ENCODE measurements at places on chromosomes 16 and 17.

- no peak for DNase-seq
These were observed 7.4 kb upstream of the GOSR2 start for GRCh38 chr17:46915596-46915995.

DNA sequence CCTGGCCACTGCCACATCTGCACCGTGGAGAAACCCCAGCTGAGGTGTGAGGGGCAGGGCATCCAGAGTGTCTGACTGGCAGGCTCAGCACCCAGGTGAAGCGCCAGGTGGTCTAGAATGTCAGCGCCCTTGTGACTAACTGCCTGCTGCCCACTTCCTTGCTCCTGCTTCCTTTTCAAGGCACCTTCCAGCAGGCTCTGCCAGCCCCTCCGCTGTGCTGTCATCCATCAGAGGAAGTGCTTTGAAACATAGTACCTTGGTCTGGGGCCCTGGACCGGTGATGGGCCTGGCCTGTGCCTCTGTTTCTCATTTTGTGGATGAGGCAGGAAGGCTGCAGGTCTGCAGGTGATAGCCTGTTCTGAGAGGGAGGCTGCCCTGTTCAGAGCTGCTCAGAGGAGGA, 5.5 kb downstream of the SPNS2 start:
- DNase-seq, result no peak

- DNase-seq, result no peak
These were observed 5.1 kb downstream of the TPPP3 start for GRCh38 chr16:67388191-67388590.

- no peak for DNase-seq
These were observed 72.3 kb downstream of the TOX3 start for GRCh38 chr16:52474679-52475078.

GRCh38 chr17:15247891-15248529, 17.1 kb downstream of the PMP22 start:
- DNase-seq, result no peak

GRCh38 chr17:65495122-65496055, 66.1 kb downstream of the AXIN2 start:
- no peak for DNase-seq

DNA sequence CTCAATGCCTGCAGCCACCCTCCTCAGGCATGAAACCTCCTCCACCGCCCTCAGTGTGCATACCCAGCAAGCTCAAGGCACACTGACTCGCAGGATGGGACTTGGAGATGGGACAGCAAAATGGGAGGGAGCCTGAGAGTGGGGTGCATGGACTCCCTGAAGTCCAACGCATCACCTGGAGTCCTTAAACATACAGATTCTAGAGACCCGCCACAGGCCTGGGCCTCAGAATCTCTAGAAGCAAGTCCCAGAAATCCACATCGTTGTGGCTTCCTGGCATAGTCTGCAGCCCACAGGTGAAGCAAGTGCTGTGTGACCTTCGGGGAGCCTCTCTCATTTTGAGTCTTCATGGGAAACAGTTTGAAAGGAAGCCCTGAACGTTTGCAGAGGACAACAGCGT, 3.6 kb upstream of the TBX21 start:
- no peak for DNase-seq

- no peak for DNase-seq
These were observed 55.0 kb downstream of the TK2 start for GRCh38 chr16:66494916-66495315.

DNA sequence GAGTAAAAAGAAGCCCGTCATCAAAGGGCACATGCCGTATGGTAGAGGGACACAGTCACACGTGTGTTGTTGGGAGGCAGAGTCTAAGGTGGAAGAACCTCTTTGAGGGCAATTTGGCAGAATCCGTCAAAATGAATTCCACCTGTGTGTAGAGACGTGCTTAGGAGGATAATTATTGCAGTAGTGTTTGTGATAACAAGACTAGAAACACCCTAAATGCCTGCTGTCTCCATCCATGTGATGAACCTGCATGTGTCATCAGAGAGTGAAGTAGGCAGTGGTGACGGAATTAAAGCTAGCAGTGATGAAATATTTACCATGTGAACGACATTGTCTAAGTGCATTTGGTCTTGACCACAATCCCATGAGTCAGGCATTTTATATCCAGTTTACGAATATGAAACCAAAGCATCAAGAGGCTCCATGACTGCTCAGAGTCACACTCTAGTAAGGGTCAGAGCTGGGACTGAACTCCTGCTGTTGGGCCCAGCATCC, 61.3 kb upstream of the ADORA2B start:
- DNase-seq, result no peak

- DNase-seq, result no peak
These were observed 9.5 kb downstream of the DEF8 start for GRCh38 chr16:89958068-89958467.

GRCh38 chr16:69106491-69107315, 1.2 kb downstream of the HAS3 start:
- DNase-seq, result no peak

DNA sequence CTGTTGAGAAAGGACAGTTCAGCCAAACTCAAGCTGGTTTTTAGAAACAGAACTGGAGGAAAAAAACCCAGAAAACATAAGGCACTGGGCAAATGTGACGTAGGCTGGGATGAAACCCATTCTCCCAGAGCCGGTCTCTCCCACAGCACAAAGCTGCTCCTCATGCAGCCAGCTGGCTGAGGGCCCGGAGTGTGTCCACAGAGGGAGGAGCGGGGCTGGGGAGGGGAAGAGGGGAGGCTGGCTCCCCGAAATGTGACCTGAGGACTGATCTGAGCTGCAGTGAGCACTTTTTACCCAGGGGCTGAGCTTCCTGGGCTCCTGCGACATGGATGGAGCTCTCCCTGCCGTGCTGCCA, 20.8 kb downstream of the FOXF1 start:
- DNase-seq, result no peak

- DNase-seq, result no peak
These were observed 8.6 kb downstream of the CMC2 start for GRCh38 chr16:80997964-80998620.

Data from T-helper 22 cell (primary cell).